Activated CD4-positive, alpha-beta memory T cell treated with anti-CD3 and anti-CD28 coated beads for 36 hours (primary cell): ENCODE measurements at places on chromosomes 7 and 10.

DNA sequence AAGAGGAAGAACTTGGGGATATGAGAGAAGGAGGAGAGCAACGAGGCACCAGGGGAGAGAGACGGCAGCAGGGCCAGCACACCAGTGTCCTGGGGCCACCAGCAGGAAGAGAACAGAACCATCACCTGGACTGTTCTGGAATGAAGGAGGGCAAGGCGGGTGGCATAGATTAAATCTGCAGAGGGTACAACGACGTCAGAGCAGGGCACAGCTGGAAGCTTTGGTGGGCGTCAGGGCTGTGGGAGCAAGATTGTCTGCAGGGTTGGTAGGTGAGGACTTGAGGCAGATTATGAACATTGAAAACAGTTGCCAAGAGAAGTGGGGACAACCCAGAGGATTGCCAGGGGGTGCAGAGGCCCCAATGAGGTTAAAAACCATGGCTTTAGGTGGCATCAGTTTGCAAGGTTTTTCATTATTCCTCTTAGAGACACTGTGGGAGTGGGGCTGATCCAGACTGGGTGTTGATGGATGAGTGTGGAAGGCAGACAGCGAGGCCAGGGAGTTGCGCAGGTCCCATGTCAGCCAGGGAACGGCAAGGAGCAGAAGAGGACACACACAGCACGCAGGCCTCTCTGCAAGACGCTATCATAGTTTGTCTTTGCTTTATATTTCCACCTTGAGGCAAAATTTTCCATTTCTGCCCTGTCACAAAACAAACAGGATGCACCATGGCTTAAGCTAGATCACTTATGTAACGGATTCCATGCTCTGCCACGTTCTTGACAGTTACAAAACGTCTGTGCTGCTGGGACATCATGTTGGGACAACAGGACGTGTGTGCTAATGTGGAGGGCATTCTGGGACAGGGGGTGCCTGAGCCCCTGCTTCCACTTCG, 52.5 kb upstream of the LEP start:
- no peak for DNase-seq

DNA sequence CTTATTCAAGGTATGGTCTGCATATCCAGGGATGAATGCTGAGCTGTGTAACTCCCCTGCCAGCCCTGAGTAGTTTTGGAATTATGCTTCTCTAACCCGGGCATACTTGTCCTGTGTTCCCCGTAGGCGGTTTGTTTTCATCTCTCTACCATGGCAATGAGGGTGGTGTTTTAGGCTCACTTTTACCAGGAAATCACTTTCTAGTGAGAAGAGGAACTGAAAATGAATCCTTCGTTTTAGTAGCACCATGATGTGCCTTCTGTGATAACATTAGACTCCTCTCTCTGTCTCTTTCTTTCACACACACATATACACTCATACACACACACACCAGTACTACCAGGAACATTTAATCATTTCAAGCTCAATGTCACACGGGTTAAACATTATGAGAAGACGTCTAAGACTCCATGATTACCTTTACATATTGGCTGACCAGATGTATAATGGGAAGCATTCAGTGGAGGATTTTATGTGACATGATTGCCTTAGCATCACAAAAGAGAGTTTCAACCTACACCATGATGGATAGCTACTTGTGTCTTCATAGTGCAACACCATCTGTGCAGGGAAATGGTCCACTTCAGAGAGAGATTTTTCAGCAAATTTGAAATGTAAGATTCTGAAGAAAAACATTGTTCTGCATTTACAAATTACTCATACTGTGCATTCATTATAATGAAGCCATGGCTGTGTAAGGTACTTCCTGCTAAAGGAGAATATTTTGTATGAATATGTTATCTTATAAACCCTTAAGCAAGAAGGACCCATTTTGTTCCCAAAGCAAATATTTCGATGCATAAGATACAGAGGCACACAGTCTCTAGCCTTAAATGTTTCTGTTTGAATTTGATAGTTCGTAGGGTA, 31.0 kb upstream of the PFKP start:
- DNase-seq = no peak

GRCh38 chr7:44568771-44569560, 4.7 kb downstream of the DDX56 start:
- no peak for DNase-seq

DNA sequence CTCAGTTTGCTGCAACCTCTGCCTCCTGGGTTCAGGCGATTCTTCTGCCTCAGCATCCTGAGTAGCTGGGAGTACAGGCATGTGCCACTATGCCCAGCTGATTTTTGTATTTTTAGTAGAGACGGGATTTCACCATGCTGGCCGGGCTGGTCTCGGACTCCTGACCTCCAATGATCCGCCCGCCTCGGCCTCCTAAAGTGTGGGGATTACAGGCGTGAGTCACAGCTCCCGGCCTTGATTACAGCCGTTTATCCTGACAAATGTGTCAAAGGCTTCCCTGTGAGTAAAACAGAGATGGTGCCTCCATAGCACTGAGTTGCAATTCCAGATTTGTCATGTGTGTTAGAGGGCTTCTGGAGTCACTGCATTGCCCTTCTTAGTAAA, 273.7 kb downstream of the CCDC3 start:
- no peak for DNase-seq

GRCh38 chr10:70461397-70462348, 16.9 kb upstream of the PALD1 start:
- DNase-seq = peak; percentile 62

- no peak for DNase-seq
Observed at GRCh38 chr7:78014401-78014800, 215.8 kb downstream of the PHTF2 start.

GRCh38 chr10:65395631-65396030, 1530.2 kb upstream of the LRRTM3 start:
- no peak for DNase-seq

DNA sequence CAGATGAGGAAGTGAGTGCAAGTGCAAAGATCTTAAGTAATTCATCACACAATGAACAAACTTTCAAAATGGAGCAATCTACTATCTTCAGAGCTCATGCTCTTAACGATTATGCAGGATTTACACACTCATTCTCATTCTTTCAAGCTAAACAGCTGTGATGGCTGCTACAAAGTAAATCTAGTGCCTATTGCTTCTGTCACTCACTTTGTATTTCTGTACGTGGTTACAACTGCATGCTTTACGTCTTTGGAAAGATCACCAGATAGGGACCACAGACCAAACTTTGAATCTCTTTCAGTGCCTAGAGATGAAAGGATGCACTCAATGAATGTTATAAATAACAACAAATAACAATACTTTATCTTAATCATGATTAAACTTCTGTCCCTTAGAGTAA, 194.6 kb downstream of the MAGI2 start:
- DNase-seq = no peak

- DNase-seq = no peak
Observed at GRCh38 chr7:127930341-127931328, 100.6 kb downstream of the LRRC4 start.

DNA sequence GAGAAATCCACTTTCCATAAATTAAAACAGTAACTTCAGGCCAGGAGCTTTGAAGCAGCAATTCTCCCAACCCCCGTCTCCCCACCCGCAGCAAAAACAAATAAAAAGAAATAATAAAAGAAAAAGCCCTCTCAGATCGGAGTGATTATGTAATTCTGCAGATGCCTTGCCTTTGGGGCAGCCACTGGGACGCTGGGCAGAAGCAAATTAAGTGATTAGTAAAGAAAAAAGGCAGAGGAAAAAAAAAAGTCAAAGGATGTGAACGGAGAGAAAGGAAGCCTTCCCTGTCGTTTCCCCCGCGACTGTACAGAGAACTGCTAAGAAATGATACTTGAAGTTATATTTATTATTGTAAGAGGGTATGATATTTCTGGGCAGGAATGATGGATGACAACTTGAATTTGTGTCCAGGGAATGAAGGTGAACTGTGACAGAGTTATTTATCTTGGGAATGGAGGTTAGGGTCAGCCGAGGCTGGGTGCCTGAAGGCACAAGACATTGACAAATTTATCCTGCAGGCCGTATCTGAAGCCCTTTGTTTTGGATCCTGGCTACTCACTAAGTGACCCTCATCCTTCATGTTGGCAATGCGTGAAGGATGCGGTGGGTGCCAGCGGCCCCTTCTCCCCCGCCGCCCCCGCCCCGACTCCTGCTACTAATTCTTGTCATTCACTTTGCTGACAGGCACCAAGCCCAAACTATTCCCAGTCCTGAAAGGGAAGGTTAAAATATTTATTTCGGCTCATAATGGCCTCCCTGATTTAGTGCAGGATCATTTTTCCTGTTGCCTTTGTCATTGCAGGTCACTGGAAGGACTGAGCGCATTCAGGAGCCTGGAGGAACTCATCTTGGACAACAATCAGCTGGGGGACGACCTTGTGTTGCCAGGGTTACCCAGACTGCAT, 604.0 kb downstream of the LRMDA start:
- DNase-seq = no peak

DNA sequence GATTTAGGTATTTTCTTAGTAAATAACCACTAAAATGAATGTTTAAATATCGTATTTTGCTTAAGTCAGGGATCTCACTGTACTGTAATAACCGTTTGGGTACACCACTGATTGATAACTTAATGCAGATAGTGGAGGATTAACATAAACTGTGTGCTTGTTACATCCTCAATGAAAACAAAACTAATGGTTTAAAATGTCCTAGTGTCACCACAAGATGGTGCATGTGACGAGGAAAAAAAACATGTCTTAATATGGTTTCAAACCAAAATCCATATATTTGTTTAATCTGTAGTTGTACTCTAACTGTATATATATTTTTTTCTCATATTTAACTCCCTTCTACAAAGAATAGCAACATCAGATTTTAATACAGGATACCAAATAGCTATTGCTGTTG, 19.2 kb downstream of the ARMC10 start:
- DNase-seq = no peak

DNA sequence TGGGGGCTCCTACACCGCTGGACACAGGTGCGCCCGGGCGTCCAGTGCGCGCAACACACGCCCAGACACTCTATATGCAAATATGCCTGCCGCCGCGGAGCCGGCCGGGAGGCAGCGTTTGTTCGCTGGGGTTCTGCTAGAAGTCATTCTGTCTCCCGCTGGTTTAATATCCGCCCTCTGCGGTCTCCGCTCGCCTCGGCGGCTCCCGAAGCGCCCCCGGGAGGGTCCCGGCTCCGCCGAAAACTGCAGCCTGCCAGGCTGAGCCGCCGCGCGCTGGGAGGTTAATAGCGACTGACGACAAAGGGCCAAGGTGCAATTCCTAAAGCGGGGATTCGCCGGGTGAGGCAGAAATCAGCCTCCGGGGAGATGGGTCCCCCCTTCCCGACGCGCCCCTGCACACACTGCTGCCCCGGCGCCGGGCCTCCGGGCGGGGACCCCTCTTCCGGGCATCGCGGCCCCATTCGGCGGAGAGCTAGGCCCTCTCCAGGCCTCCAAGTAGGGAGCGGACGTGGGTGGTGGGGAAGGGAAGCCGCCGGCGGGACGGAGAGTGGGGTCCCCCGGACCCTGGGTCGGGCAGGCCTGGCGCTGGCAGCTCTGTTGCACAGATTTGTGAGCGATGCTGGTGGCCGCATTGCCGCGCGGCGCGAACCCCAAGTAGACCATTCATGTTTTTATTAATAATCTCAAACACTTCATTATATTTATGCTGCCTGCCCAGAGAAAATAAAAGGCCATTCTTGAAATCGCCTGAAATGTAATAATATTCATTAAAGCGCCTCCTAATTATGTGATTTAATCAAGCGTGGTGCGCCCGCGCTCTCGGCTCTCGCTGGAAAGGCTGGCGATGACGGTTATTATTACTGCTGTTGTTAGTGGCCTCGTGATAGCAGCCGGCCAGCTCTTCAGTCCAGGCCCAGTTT, 9.1 kb downstream of the EN2 start:
- DNase-seq = peak; percentile 59

GRCh38 chr7:48376263-48376662, 205.0 kb downstream of the ABCA13 start:
- no peak for DNase-seq

DNA sequence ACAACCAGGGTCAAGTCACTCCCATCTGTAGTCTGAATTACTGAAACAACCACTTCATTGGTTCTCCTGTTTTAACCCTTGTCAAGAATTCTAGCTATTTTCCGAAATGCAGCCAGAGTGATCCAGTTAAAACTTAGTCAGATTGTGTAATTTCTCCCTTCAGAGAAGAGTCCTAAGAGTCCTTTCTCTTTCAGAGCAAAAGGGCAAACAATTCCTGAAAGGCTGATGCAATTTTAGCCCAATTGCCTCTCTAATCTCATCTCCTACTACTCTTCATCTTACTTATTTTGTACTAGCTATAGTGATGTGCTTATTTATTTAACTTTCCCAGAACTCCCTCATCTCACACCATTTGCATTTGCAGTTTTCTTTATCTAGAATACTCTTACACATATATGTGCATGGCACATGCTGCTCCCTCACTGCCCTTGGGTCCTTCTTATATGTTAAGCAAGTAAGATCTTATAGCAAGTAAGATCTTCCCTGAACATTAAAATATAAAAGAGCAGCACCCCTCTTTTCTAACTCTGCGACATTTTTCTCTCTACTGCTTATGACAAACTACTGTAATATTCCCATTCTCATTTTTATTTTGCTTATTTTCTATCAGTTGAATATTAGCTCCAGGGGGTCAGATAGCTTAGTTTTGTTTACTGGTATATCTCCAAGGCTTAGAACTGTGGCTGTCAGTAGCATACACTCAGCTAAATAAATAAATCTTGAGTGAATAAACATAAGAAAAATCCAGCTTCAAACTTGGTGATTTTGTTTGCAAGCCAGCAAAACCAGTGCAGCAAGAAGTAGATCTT, 44.6 kb downstream of the HGF start:
- no peak for DNase-seq

GRCh38 chr10:21292763-21293517, 232.5 kb downstream of the SKIDA1 start:
- no peak for DNase-seq

GRCh38 chr7:48411619-48412018, 240.4 kb downstream of the ABCA13 start:
- DNase-seq = peak; percentile 25

- DNase-seq = no peak
Observed at GRCh38 chr10:69220507-69220906, 375 bp downstream of the HKDC1 start.

DNA sequence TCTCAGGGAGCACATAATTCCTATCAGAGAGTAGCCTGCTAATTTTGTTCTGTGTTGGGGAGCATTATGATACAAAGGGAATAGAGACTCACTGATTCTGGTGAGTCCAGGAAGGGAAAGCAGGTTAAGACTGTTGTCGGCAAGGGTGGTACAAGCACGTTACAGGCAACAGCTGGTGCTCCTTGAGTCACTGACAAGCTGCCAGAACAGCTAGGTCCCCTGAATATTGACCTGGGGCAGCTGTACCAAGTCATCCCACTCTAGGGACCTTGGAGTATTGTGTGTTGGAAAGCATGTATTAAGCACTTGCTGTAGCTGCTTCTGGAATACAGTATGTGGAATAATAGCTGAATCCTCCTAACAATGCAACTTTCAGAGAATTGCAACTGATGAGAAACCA, 37.0 kb upstream of the GLCCI1 start:
- DNase-seq = no peak

- DNase-seq = peak; percentile 19
Observed at GRCh38 chr7:133853706-133854276, 273.3 kb upstream of the LRGUK start.

DNA sequence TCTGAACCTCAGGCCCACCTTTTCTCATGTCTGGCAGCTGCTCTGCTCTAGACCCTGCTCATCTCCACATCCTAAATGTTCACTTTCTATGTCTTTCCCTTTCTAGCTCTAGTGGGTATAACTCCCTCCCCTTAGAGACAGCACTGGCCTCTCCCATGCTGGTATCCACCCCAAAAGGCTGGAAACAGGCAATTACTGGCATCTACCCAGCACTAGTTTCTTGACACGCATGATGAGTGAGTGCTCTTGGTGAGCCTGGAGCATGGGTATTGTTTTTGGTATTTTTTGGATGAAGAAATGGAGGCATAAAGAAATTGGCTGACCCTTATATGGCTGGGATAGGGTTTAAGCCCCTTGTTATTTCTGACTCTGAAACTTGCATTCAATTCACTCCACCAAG, 156.0 kb downstream of the EGFR start:
- no peak for DNase-seq
